ENCODE measurements at places on chromosomes 2 and 18.

GRCh38 chr2:29057006-29057405 lies 17.3 kb downstream of the PCARE start:
- DNase-seq = no peak

GRCh38 chr2:209424781-209425470 lies 1.1 kb downstream of the MAP2 start:
- no peak for DNase-seq

DNA sequence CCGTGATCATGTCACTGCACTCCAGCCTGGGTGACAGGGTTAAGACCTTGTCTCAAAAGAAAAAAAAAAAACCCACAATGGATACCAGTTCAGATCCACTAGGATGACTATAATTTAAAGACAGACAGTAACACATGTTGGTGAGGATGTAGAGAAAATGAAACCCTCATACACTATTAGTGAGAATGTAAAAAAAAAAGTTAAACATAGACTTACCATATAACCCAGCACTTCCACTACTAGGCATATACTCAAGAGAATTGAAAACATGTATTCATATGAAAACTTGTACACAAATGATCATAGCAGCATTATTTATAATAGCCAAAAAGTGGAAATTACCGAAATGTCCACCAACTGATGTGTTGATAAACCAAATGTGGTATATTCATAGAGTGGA lies 48.7 kb downstream of the KIF3C start:
- no peak for DNase-seq

GRCh38 chr2:55425431-55425831 lies 5.8 kb upstream of the CCDC88A start:
- no peak for DNase-seq

- no peak for DNase-seq
Measured at GRCh38 chr2:47078541-47079482, 76.3 kb downstream of the STPG4 start.

GRCh38 chr2:146821836-146822316 lies 1023.0 kb upstream of the ACVR2A start:
- DNase-seq = no peak
